ENCODE measurements at places on chromosomes 6 and 20. TPM values are rescaled to one million over a fixed set of nuclear protein-coding genes. Genes with fewer than 3 reads are reported as not detected.

TFAP2C gene
- total RNA-seq, result not detected

FABP7 gene
- total RNA-seq, result not detected

SLC17A1 gene
- 0.41 TPM for total RNA-seq

GJA10 gene
- total RNA-seq, result not detected

ANKRD66 gene
- total RNA-seq, result not detected

HLA-F gene
- total RNA-seq, result 220 TPM

AGER gene
- 26.3 TPM for total RNA-seq

ARG1 gene
- total RNA-seq, result not detected

CST4 gene
- total RNA-seq, result not detected

C6orf15 gene
- not detected for total RNA-seq

CBLN4 gene
- not detected for total RNA-seq

EPHA7 gene
- total RNA-seq, result not detected

EEF1A2 gene
- 3.1 TPM for total RNA-seq

ZNF335 gene
- 31.0 TPM for total RNA-seq

COL12A1 gene
- 0.06 TPM for total RNA-seq

BANF2 gene
- total RNA-seq, result not detected

BFSP1 gene
- 0.16 TPM for total RNA-seq

MAP3K5 gene
- 8.7 TPM for total RNA-seq

TCF21 gene
- total RNA-seq, result not detected

DAAM2 gene
- total RNA-seq, result not detected

MUC22 gene
- total RNA-seq, result not detected

RBM24 gene
- total RNA-seq, result not detected

ALDH5A1 gene
- 10.5 TPM for total RNA-seq

PI3 gene
- total RNA-seq, result not detected

MMP24 gene
- total RNA-seq, result not detected

OTOR gene
- total RNA-seq, result not detected

DEFB124 gene
- total RNA-seq, result not detected

ZHX3 gene
- 8.2 TPM for total RNA-seq

GLP1R gene
- total RNA-seq, result 0.32 TPM

SAYSD1 gene
- 12.3 TPM for total RNA-seq

TRIM31 gene
- total RNA-seq, result not detected

Data from activated naive CD4-positive, alpha-beta T cell treated with anti-CD3 and anti-CD28 coated beads, Interleukin-2, amount 50 U/mL, for 72 hours (primary cell).